ENCODE measurements at places on chromosomes 7 and 10.
A peak's percentile ranks its signal among the peaks of the same experiment; 100 is the strongest.

DNA sequence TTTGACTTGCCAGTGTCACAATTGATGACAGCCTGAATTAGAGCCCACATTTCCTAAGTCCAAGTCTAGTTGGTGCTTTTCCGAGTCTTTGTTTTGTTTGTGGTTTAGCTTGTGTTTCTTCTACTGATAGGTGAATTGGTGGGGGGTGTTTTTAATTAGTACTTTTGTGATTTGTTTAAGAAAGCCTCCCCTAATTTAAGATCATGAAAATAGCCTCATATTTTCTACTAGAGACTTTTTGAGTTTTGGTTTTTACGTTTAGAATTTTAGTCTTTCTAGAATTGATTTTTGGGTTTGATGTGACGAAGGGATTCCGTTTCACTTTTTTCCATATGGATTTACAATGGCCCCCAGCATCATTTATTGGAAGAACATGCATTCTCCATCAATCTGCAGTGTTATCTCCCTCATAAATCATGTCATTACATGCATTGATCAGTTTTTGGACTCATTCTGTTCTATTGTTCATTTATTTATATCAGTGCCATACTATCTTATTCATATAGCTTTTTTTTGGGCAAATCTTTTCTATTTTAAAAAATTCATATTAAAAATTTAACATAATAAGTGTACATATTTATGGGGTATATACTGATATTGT, 32.8 kb downstream of the BTRC start:
- DNase-seq = no peak

DNA sequence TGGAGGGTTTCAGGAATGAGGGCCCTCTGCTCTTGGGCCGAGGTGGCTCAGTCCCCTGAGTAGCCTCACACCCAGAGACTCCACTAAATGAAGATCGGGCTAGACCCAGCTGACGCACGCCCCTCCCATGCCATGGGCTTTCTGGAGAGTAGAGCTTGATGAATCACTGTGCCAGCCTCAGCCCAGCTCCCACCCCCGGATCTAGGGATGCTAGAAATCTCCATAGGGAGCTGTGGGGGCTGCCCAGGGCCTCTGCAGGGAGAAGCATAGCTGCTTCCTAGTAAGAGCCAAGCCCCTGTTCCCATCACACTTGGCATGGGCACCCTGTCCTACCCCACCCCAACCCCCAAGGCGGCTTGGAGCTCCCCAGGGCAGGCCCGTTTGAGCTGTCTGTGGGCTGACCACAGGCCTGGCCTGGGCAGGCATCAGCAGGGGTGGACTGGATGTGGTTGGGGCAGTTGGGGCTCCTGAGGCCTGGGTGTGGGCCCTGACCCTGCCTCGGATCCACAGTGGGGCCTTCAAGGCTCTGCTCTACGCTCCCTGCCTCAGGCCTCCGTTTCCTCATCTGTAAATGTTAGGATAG, 121.2 kb downstream of the ZMIZ1 start:
- no peak for DNase-seq

DNA sequence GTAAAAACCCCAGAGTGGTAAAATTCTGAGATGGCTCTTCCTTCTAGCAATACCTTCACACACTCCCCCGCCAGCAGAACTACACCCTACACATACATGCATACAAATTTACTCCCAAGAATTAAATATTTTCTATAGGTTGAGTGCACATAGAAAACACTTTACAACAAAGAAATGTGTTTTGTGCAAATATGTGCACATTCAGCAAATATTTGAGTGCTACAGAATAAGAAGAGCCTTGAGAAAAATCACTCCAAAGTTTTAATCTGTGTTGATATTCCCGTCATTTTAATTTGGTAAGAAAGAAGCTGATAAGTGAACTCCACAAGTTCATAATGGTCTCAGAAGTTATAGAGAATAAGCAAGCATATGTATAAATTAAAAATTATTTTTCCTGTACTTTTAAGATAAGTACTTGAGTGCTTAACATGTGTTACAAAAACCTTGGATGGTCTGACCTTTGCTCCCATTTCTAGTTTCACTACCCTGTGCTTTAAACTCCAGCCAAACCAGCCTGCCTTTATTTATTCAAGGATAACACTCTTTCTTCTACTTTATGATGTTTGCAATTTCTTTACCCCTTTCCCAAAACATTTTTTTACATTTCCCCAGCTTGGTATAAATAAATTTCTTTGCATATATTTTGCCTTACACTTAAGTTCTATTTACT, 733.5 kb upstream of the LRRTM3 start:
- no peak for DNase-seq

DNA sequence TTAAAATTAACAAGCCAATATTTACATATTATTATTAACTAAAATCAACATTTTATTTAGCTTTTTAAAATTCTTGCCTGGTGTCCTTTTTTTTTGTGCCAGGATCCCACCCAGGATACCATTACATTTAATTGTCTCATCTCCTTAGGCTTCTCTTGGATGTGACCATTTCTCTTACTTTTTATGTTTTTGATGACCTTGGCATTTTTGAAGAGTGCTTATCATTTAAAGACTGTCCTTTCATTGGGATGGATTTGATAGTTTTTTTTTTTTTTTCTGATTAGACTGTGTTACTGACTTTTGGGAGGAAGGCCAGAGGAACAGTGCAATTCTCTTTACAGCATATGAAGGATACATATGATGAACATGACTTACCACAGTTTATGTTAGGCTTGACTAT, 181.4 kb upstream of the SMIM30 start:
- DNase-seq = no peak

- DNase-seq = peak; percentile 88
Measured at GRCh38 chr7:101941481-101942383, 124.3 kb downstream of the CUX1 start.

- peak; percentile 22 for DNase-seq
Measured at GRCh38 chr7:100583132-100584053, 2.5 kb downstream of the LRCH4 start.

- DNase-seq = no peak
Measured at GRCh38 chr7:80526472-80526871, 14.6 kb upstream of the GNAT3 start.

DNA sequence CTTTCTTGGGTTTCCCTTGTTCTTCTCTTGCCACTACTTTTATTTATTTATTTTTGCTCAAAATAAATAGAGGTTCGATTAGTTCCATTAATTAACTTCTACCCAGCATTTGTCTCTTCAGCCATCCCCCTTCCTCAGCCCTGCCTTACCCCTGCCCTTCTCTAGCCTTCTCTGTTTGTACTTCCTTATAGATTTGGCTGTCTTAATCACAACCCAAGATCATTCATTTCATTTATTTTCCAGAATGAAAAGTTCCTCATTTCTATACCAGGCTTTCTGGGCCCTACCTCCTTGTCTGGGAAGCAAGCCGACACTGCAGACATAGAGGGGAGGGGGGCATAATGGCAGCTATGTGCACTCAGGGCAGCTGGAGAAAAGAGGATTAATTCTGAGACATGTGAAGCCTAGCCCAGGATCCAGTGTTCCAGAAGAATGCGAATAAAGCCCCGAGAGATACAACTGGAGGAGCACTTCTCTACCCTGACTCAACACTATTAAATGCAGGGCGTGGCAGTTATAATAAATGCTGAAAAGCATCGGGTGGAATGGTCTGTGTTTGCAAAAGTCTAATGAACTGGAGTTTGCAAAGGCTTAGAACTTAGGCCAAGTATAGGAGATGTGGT, 6.4 kb upstream of the PDCD4 start:
- DNase-seq = peak; percentile 80

- no peak for DNase-seq
Measured at GRCh38 chr10:62728479-62728878, 76.0 kb upstream of the ADO start.

GRCh38 chr7:94883616-94884015, 23.8 kb upstream of the PPP1R9A start:
- DNase-seq = no peak

- no peak for DNase-seq
Measured at GRCh38 chr7:137342828-137343261, 688 bp downstream of the PTN start.

DNA sequence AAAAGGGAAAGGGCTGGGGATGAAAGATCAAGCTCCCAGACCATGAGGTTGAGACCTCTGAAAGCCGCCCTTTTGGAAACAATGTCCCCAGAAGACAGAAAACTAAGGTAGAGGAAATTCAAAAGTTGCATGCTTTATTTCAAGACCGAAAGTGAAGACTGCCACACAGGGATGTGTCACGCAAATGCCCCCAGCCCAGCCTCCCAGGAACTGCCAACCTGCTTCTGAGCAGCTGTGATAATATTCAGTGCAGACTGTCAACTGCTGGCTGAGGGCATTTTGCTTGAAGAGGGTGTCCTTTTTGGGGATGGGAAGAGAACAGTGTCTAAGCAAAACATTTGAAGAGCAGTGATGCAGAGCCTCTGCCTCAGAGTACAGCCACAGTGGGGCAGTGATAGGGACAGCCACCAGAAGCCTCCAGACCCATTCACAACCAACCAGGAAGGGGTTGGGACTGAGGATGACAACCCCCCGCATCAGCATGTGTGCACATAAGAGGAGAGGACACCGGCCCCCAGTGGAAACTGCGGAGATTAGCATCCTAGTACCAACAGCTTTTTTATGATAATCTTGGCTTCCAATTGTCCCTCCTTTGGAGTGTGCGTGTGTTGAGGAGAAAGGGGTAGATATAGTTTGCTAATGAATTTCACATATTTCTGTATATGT, 34.7 kb upstream of the NFE2L3 start:
- no peak for DNase-seq

GRCh38 chr7:154929006-154929726, 73.8 kb downstream of the PAXIP1 start:
- DNase-seq = no peak

DNA sequence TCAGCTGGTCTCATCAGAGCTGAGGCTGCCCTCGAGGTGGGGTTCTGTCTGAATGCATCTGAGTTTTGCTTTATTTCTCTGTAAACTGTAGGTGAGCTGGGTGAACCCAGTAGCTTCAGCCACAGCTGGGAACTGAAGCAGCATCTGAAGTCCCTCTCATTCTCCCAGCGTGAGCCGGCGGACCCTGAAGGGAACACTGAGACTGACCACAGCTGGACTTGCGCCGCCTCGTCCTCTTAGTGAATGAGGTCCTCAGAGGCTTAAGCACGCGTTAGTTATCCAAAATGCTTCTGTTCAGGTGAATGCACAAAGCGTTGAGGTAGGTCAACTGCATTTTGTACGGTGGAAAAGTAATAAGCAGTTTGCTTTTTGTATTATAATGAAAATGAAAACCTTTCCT, 76.6 kb downstream of the AMZ1 start:
- no peak for DNase-seq

- no peak for DNase-seq
Measured at GRCh38 chr7:1246160-1246870, 13.6 kb downstream of the UNCX start.

DNA sequence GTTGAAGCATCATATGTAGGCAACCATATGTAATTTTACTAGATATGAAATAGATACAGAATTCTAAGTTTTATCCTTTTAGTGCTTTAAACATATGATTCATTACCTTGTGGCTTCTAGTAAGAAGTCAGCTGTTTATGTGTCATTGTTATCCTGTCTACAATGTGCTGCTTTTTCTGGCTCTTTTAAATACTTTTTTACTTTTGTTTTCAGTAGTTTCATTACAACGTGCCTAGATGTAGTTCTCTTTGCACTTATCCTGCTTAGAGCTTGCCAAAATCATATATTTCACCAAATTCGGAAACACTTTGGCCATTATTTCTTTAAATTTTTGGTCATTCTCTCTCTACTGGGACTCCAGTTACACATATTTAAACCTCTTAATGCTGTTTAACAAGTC, 26.4 kb downstream of the YAE1 start:
- DNase-seq = peak; percentile 66

- no peak for DNase-seq
Measured at GRCh38 chr10:99964791-99965190, 45.0 kb downstream of the DNMBP start.

- peak; percentile 57 for DNase-seq
Measured at GRCh38 chr7:120462991-120463390, 190.0 kb downstream of the KCND2 start.

- no peak for DNase-seq
Measured at GRCh38 chr7:137135654-137136350, 207.7 kb downstream of the PTN start.

DNA sequence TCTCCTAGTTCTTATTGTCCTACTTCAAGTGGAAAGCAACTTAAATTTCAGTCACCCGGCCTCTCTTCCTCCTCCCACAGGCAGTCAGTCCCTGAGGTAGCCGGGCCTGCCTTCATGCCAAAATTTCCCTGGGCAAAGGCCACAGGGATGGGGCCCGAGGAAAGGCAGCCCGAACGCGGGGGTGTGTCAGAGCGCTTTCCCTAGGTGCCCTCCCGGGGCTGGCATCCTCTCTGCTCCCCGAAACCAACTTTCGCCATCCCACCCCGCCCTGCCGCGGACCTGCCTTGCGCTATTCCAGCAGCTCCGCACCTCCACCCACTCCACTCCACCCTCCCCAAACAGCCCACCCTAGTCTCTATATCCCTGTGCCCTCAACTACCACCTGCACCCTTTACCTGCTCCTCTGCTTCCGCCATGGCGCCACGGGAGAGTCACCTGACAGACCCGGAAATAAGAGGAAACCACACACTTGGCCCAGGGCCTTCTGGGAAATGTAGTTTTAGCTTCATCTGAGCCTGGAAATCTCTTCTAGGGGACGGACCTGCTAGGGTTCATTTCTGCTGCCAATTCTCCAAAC, at the start of gene VPS41:
Gene VPS41 (minus strand): TSS at position 433 of the 577 bp plus-strand sequence. CDS start 17 bp downstream, at position 416.
- peak; percentile 71 for DNase-seq

DNA sequence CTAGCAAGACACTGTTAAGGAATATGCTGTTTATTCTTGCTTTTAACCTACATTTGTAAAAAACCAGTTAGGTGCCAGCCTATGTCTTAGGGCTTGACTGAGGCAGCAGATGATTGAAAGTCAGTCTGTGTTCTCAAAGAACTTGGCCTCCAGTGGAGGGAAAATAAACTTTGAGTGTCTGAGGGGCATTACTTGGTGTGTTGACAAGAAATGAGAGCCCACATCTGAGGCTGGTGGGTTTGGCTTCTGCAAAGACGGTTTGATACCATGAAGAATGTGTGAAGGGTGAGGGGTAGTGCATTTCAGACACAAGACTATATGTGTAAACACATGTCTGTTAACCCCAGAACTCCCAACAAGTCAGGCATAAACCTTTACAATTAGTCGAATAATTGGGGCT, 28.5 kb downstream of the CCSER2 start:
- peak; percentile 8 for DNase-seq

DNA sequence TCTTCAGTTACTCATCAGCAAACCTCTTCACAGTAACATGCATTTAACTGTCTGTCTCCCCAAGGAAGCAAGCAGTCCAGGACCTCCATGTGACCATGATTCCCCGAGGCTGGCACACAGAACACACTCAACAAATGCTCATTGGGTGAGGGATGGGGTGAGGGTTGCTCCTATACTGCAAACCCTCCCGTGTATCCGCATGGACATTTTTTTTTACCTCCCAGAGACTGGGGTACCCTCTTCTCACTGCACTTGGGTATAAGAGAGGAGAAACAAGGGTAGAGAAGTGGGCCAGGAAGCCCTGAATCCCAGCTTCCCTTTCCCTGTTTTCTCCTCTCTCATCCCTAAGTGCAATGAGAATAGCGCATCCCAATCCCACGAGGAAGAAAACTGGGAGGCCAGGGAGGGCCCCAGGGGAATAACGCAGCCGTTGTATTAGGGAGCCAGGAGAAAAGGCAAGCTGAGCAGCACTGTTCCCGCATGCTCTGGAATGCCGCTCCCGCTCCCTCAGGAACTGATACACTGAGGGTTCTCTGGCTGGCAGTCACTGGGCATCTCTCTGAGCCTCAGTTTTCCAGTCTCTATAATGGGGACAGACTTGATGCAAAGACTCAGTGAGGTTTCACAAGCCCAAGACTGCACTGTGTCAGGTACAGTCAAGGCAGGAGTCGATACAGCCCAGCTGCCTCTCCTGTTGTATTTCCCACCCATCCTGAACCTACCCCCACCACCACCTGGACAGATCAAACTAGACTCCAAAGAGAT, 134.6 kb downstream of the GRID1 start:
- no peak for DNase-seq

Measured in fibroblast of upper back skin (primary cell).